ENCODE measurements at places on chromosomes 1 and 21.

DNA sequence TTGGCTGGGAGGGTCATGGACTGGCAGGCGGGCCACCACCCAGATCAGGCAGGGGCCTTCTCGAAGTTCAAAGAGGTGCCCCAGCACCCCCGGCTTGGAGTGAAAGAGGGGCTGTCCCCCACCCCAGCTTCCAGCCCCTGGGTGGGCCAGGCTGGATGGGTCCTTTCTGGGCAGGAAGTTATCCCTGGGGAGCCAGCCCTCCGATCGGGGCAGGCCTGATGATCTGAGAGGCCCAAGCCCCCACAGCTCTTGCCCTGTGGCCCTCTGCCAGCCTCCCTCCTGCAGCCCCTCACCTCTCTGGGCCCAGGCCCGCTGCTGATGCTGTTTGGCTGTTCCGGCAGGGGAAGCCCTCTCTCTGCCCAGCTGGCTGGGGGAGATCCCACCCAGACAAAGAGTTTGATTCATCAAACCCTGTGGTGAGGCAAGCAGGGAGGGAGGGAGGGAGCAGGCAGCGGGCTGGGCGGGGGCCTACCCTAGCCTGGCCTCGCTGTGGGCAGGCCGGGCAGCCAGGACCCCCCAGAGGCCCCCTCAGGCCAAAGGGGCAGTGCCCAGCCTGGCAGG, 2.5 kb downstream of the ARHGEF19 start:
- DNase-seq, result no peak

DNA sequence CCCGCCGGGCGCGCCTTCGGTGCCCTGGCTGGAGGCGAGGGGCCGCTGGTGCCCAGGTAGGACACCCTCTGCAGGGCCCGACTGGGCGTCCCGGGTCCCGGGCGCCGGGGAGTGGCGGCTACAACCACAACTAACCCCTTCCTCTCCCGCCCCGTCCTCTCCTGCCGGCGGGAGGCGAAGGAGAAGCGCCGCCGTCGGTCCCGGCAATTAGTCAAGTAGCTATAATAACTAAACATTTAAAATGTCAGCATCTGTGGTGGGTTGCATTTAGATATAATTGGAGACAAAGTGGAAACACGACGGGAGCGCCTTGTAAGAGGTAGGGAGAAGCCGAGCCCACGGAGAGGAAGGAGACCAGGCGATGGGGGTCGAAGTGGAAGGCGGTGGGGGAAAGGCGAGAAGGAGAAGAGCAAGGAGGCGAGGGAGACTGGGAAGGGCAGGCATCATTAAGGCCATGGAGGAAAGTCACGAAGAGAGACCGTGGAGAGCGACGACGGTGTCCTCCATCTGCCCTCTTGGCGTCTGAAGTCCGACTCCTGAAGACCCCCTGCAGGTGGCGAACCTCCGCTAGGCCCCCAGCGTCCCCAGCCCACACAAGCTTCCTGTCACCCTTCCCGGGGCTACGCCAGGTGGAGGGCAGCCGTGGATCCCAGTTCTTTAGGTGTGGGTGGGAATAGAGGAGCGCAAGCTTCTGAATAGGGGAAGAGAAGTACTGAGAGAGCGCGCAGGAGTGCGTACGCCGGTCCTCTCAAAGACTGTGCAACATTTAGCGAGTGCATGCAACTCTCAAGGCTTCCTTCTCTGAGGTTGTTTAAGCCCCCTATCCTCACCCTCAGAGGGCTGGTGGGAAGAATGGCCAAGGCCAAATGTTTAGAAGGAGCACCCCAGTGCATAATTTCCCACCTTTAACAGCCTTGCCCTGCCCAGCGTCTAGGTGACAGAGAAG, 1.6 kb downstream of the CNIH3 start:
- no peak for DNase-seq

DNA sequence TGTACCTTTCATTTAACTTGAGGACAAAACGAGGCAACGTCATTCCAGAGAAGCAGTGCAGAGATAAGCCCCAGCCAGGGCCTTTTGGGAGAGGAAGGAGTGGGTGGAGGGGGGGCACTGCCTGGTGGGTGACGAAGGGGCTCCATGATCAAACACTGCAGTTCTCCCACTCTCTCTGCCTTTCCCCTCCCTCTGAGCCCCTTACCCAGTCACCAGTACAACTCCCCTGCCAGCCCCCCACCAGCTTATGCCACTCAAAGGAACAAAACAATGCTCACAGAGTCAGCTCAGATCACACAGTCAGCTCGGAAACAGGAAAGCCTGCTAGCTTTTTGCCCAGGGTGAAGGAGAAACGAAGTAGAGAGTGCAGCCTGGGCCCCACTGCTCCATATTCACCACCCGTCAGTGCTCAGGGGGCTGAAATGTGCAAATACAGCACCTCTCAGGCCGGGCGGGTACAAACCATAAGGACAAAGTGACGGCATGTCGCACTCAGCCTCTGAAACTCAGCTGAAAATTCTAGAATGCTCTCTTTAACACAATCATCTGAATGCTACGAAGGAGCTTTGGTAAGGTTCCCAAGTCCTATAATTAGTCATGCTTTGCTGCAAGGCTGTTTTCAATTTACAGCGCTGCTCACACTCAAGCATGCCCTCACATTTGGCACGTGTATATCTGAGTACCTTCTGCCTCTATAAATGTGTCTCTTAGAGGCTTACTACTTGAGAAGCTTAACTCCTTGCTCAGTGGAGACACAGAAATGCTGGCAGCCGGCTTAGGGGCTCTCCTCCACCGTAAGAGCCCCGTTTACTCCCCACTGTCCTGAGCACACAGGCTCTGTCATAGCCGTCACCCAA, 65.8 kb upstream of the RAB4A start:
- no peak for DNase-seq

DNA sequence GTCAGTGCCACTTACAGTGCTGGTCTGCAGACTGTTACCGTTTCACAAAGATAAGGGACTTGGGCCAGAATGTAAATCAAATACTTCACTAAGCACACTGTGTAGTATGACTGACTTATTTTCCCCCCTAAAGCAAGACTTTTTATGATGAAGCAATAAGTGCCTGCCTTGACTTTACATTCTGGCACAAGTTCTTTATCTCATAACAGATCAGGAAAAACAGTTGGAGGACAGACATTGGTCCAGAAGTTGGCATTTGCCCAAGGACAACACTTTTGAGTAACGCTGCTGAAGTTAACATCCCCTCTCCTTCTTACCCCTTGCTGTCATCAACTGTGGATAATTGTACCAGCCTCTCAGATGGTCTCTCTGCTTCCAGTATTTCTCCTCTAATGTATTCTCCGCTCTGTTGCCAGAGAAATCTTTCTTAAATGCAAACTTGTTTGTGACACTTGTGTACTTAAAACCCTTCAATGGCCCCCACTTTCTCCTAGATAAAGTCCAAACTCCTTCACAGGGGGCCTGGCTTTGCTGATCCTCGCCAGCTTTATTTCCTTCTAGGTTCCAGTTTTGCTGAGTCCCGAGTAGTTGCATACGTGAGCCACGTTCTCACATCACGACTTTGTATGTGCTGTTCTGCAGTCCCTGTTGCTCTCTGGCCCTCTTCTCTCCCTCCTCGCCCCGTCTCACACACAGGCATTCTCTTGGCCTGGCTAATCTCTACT, 45.7 kb downstream of the S1PR1 start:
- DNase-seq, result no peak

DNA sequence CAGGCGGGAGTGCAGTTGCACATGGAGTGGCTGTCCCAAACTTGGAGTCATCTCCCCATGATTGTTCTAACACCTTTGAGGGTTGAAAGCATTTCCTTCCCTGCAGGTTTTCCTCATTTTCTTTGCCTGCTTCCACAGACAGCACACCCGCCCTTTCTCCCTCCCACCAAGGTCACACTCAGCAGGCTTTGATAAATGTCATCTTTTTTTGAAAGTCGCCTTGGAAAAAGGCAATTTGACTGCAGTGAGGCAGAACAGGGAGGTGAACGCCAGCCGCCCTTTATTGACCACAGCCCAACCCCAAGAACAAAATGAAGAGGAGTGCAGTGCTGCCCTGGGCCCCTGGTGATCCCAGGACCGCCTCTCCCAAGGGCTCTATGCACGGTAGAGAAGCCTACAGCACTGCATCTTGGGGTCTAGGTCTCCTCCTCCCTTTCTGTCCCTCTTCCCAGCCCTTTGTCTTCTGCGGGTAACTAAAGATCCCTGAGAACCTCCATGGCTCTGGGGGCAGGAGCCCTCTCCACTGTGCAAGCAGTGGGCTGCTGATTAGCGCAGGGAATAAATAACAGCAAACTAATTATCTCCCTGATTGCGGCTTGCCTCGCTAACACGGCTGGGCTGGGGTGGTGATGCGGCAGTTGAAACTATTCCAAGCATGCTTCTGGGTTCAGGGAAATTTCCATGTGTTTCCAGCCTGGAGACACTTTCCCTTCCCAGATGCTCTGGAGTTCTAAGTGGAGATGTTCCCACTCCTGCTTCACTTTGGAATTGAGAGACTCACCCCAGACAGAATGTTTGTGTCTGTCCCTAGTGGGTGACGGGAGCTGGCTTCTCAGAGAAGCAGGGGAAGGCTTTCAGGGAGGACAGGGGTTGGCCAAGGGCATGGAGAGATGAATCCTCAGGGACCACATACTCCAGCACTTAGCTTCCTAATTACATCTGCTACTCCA, 11.8 kb upstream of the AMIGO1 start:
- no peak for DNase-seq

- DNase-seq, result no peak
Measured at GRCh38 chr21:45190013-45190412, 97.7 kb downstream of the POFUT2 start.

- DNase-seq, result peak; percentile 78
Measured at GRCh38 chr1:32336963-32337675, 1.1 kb upstream of the MARCKSL1 start.

DNA sequence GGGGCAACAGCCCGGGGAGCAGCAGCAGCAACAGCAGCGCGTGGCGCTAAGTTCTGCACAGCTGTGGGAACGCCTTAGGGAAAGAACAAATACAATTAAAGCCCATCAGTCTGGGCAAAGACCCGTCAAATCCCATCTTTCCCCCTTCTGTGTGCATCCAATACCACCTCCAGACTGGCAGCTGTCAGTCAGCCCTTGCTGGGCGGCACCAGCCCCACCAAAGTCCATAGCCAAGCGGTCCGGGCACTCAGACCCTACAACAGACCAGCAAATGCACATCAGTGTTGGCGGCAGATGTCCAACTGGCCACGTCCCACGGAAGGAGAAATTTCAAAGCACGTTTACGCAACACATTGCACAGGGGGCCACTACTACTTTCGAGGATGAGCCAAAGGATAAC, 12.9 kb downstream of the PABPC4 start:
- DNase-seq, result no peak

DNA sequence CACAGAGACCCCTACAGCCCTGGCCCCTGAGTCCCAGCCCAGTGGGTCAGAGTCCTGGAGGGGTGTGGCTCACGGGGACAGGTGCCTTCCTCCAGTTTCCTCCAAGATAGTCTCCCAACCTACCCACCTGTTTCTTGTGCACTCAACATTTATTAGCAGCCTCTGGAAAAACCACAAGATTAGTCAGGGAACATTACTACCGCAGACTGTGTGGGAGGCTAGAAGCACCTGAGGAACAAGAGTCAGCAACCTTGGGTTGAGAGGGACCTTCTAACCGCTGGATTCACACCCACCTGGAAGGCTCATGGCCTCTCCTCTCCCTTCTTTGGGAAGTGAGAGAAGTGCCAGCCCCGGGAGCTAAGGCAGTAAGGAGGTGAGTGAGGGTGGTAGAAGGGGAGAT, 22.5 kb upstream of the IKBKE start:
- DNase-seq, result no peak

DNA sequence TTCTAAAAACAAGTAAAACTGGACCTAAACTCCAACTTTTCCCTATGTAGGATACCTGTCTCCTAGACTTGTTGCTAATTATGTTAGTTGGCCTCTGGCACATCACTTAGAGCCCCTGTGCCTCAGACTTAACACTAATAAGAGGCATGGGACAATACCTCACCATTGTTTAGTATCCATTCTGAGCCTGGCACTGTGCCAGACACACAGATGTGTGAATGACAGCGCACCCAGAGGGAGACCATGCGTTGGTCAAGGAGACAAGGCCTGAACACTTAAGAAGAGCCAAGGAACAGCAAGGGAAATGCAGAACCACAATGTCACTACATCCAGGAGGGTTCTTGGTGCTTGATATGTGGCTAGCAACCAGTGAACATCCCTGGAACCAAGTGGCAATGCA, 189.1 kb downstream of the FGGY start:
- DNase-seq, result no peak

- peak; percentile 22 for DNase-seq
Measured at GRCh38 chr21:29025328-29025713, 853 bp downstream of the USP16 start.

- no peak for DNase-seq
Measured at GRCh38 chr1:8847990-8848389, 30.5 kb downstream of the ENO1 start.

DNA sequence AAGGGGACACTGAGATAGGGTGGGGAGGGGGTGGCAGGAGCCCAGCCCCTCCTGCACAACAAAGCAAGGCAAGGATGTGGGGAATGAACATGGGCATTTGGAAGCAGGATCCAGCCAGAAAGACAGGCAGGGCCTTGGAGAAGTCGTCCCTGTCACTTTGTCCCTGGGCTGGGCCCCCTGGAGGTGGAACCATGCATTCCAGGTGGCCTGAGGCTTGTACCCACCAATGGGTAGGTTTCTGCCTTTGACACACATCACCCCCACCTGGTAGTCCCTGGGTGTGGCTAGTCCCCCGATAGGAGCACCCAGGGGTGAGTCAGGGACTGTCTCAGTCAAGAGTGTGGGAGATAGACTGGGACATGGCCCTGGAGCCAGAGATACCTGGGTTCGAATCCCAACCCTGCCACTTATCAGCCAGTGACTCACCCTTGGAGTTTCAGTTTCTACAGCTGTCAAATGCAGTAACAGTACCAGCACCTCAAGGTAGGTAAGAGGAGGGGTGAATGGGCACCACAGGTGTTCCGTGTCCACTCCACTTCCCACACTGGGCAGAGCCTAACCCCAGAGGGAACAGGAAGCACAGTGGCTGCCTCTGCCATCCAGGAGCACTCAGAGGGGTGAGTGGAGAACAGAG, 10.0 kb downstream of the PLA2G2D start:
- no peak for DNase-seq

- no peak for DNase-seq
Measured at GRCh38 chr1:10945991-10946509, 66.4 kb upstream of the TARDBP start.

GRCh38 chr1:11337580-11338073, 64.6 kb downstream of the UBIAD1 start:
- DNase-seq, result no peak

- DNase-seq, result no peak
Measured at GRCh38 chr1:60113028-60113427, 39.5 kb upstream of the C1orf87 start.

DNA sequence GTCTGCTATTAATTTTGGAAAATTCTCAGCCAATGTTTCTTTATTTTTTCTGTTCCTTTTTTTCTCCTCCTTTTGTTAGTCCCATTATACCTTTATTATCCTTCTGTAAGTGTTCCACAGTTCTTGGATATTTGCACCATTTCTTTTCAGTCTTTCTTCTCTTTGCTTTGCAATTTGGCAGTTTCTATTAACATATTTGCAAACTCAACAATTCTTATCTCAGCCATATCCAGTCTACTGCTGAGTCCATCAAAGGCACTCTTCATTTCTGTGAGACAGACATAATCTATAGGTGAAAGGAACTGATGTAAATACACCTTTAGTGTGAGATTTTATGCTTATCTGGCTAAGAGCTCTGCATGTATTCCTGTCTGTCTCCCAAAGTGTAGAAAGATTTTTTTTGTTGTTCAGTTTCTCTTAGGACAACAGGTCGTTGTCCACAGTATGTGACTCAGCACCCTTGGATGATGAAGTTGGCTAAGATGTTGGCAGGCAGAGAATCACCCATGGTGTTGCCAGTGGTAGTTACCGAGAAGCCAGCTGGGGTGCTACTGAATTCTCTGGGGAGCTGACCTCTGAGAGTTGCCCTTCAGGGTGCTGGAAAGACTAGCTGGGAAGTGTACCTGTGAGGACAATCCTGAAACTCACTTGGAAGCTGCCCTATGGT, 38.4 kb downstream of the LEPR start:
- no peak for DNase-seq

Data from GF-D8 (cell line).